ENCODE measurements at places on chromosomes 3 and 15. TPM values are rescaled to one million over a fixed set of nuclear protein-coding genes. Genes with fewer than 3 reads are reported as not detected.

Gene GOLGA8T
- polyA plus RNA-seq: 0.34 TPM

Gene PAK6
- polyA plus RNA-seq: 0.11 TPM

Gene BSN
- 0.49 TPM for polyA plus RNA-seq

Gene SI
- 0.12 TPM for polyA plus RNA-seq
